ENCODE measurements at places on chromosomes 4 and X. TPM values are rescaled to one million over a fixed set of nuclear protein-coding genes. Genes with fewer than 3 reads are reported as not detected.
A peak's percentile ranks its signal among the peaks of the same experiment; 100 is the strongest.

- DNase-seq, result peak; percentile 88
These were observed at the start of gene SOD3 for GRCh38 chr4:24794916-24795665. Gene SOD3 (plus strand): TSS chr4:24795573. CDS start chr4:24799522, 3,949 bp downstream.

The BANK1 gene
- 0.12 TPM for total RNA-seq

The CISD2 gene
- 20.1 TPM for total RNA-seq

- no peak for DNase-seq
These were observed 158.6 kb downstream of the TET2 start for GRCh38 chr4:105305019-105305836.

The FAT4 gene
- 6.1 TPM for total RNA-seq

The CT45A2 gene
- not detected for total RNA-seq

- no peak for DNase-seq
These were observed 2.0 kb downstream of the NCAPG start for GRCh38 chr4:17812801-17813200.

- no peak for DNase-seq
These were observed 17.4 kb downstream of the IRAK1 start for GRCh38 chrX:154002215-154002719.

GRCh38 chrX:23525531-23525930 is 141.8 kb upstream of the PRDX4 start:
- DNase-seq, result no peak

DNA sequence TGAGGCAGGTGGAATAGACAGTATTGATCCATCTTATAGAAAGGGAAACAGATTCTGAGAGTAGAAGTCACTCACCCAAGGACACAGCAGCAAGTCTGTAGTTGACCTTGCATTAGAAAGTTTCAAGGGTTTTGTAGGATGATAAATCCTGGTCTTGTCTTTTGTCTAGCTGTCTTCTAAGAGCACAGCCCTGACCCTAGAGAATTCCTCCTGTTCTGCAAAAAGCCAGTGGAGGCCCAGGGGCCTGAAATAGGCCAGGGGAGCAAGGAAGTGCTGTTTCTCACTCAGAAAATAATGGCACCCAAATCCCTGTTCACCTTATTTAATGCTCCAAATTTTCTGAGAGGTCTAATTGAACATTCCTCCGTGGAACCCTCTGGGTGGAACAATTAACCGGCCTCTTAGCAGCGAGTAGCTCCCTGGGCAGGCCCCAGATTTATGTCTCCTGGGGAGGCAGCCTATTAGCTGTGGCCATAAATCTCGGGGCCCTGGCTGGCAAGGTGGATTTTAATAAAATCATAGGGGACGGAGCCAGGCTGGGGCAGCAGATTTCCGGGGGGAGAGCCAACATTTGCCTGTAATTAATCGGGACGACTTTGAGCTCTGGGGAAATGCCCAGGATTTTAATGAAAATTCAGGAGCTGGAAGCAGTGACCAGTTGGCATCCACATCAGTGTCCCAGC is 49.2 kb upstream of the MSX1 start:
- DNase-seq, result no peak

- DNase-seq, result no peak
These were observed 203.4 kb downstream of the CCNG2 start for GRCh38 chr4:77360451-77360850.

The UGT2B17 gene
- not detected for total RNA-seq

DNA sequence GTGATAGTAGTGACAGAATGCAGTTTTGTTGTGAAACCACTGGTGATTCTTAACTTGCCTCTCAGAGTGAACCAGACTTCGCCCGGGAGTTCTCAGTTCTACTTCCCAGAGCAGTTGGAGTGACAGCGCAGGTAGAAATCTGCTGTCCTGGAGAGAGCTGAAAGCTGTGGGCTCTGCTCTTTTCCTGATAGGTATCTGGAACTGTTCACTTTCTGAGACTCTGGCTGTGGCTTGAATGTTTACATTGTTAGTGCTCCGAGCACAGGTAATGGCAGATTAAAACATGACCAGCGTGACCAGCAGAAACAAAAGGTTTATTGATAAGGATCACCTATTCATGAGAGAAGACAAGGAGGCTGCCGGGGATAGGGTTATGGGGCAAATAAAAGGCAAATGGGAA is 360.7 kb downstream of the BMPR1B start:
- no peak for DNase-seq

Measured in left ventricle myocardium superior (tissue), 1 donor.